Testis (tissue), 5 donors: ENCODE measurements at places on chromosomes 7 and 10. TPM values are rescaled to one million over a fixed set of nuclear protein-coding genes. Genes with fewer than 3 reads are reported as not detected.

FAM25G gene
- 3.9 TPM for total RNA-seq

- no peak overlapping the region for H3K4me3 ChIP-seq
- H3K36me3 ChIP-seq: no peaks in the 10 kb centered on the region
- DNase-seq: no peak
- peaks cover 30% of the 10 kb centered on the region for H3K4me1 ChIP-seq
Measured at GRCh38 chr10:74586088-74586585, 240.3 kb upstream of the KAT6B start.

GRCh38 chr7:95583834-95584621 is 12.3 kb downstream of the PDK4 start:
- no peak overlapping the region for H3K27ac ChIP-seq
- no peak overlapping the region for H3K4me3 ChIP-seq
- H3K27me3 ChIP-seq: no peaks in the 10 kb centered on the region
- H3K36me3 ChIP-seq: no peaks in the 10 kb centered on the region
- DNase-seq: no peak

GRCh38 chr7:110307776-110308175 is 783.2 kb upstream of the LRRN3 start:
- no peak overlapping the region for H3K27ac ChIP-seq
- H3K4me1 ChIP-seq: no peaks in the 10 kb centered on the region
- no peak for DNase-seq
- no peaks in the 10 kb centered on the region for H3K27me3 ChIP-seq

GRCh38 chr7:133853706-133854276 is 273.3 kb upstream of the LRGUK start:
- H3K4me3 ChIP-seq: no peak overlapping the region
- no peak overlapping the region for H3K27ac ChIP-seq
- no peaks in the 10 kb centered on the region for H3K36me3 ChIP-seq
- H3K4me1 ChIP-seq: no peaks in the 10 kb centered on the region
